ENCODE measurements at places on chromosomes 11 and 22. TPM values are rescaled to one million over a fixed set of nuclear protein-coding genes. Genes with fewer than 3 reads are reported as not detected.

- DNase-seq: no peak
These were observed 39.3 kb upstream of the APLNR start for GRCh38 chr11:57276169-57276970.

GRCh38 chr11:86204356-86204755, 40.2 kb upstream of the EED start:
- no peak for DNase-seq

- no peak for DNase-seq
These were observed 27.1 kb downstream of the VPS37C start for GRCh38 chr11:61133956-61134662.

DNA sequence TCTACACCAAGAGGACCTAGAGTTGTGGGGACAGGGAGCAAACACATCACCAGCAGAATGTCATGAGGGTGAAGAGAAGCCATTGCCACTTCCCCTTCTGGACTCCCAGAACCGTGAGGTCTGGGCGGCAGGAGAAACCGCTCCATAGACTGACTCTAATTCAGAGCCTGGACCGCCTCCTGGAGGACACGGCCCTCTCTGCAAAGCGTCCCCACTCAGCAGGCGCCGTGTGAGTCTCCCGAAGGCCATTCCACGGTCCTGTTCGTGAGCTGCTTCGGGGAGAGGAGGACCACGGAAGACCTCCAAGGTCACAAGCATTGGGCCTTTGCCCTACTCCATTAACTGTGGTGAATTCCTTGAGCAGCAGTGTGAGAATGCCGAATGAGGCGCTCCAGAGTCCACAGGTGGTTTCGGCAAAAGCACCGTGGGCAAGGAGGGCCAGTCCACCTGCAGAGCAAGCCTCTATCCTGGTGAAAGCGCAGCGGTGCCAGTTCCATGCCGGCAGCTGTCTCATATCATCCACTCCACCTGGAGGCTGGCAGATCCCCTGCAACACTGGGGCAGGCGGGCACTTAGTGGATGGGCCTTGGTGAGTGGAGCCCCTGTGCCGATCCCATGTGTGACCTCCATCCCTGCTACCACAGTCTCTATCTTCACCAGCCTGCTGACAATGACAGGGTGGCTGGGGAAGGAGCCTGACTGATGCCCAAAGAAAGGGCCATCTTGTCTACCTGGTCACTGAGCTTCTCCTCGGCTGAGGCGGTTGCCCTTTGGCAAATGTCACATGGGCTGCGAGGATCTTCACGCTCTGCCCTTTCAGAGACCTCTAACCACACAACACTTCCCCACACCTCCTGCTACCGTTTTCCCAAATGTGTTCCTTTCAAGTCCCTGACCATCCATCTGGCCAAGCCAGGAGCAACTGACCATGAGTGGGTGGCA, 7.5 kb downstream of the C11orf21 start:
- no peak for DNase-seq

GRCh38 chr11:85483861-85484260, 143.3 kb downstream of the DLG2 start:
- DNase-seq: no peak

DNA sequence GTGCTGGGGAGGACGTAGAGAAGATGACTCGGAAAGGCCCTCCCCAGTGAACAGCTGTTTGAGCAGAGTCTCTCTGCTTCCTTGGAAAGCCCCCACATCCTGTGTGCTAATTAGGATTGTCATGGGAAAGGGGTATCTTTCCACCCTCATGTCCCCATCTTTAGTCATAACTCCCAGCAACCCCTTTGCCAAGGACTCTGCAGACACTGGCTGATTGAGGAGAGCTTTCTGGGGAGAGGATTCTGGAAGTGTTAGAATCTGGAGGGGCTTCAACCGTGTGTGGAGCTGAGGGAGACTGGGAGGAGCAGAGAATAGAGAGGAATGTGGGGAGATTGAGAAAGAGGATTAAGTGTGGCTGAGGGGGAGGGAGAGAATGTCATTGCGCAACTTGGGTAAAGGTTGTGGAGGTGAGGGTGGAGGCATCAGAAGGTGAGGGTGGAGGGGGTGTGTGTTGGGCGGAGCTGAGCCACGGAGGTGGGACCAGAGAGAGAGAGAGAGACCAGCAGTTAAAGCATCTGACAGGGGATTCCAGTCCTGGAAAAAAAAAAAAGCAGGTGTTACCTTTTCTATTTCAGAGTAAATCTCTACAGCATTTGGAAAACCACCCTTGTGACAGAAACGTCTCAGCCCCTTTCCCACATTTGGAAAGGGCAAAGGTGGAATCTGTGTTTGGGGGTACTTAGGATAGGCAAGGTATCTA, 2.2 kb downstream of the DTX4 start:
- DNase-seq: peak; percentile 39

- DNase-seq: no peak
These were observed 139.3 kb downstream of the FEZ1 start for GRCh38 chr11:125356797-125357196.

- DNase-seq: no peak
These were observed 7.1 kb upstream of the ADORA2A start for GRCh38 chr22:24420072-24420976.

DNA sequence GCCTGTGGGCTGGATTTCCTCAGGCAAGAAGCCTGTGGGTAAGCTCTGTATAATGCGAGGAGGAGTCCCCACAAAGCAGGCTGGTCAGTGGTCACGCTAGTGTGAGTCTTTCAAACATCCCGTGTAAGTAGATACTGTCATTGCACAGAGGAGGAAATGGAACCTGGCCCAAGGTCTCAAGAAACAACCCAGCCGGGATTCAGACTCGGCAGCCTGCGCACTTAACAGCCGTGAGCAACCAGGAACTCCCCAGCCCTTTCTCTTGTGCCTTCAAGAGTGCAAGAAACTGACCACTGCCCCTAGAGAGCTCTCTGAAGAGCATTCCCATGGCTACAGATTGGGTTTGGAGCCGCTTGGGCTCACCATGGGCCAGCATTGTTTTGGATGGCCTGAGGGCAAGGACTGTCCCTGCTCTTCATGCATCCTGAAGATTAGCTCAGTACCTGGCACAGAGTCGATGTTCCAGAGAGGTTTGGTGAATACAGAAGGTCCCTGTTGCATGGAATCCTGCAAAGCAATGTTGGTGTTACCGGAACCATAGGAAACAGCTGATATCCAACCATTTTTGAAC, 6.0 kb downstream of the MPST start:
- DNase-seq: no peak

DNA sequence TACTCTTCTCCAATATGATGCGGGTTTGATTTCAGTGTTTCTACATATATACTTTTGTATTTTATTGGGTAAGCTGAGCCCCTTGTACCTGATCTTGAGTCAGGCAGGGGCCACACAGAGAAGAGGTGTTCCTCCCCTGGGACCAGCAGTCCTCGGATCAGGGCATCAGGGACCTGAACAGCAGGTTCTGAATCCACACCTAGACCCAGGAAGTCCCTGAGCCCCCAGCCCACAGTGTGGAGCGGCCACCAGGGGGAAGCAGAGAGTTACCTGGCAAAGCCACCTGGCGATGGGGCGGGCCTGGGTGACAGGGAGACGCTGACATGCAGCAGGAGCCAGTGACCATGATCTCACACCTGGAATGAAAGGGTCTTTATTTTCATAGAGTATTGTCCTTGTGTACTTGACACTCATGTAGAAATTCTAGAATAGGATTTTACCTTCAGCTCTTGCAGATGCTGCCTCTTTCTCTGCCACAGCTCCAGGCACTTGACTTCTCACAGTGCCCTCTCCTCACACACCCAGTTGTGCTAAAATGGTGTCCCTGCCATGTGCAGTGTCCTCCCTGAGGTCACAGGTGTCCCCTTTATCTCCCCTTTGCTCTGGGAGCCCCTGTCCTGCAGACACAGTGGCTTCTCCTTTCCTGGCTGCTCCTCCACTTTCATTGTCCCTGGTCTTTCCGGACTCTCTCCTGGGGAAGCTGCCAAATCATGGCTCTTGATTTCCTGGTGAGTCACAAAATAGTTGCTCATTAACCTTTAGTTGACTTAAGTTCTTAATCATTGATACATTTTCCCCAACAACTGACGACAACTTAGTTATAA, 48.5 kb downstream of the GGTLC2 start:
- DNase-seq: peak; percentile 58

GRCh38 chr11:106160494-106160893, 83.0 kb downstream of the AASDHPPT start:
- no peak for DNase-seq

DNA sequence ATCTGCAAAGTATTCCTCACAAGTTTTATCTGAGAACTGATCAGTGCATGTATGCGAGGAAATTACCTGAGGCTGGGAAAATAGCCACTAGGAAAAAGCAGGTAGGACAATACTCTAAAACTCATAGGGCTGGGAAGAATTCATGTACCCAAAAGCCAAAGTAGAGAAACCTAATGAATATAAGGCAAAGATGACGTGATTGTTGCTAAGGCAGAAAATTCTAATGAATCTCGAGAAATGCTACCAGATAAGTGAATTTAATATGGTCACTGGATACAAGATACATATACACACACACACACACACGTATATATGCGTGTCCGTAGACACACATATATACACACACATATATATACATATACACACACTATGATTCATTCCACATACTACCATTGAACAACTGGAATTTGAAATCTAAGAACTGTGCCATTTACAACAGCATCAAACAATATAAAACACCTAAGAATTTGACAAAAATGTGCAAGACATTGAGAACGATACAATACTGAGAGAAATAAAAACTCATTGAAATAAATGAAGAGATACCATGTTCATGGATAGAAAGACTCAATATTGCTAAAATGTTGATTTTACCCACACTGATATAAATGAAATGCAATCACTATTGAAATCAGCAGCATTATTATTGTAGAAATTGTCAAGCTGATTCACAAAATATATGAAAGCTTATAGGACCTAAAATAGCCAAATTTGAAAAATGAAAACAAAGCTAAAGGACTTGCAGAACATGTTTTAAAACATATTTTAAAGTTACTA, 46.4 kb downstream of the ARHGAP20 start:
- no peak for DNase-seq

DNA sequence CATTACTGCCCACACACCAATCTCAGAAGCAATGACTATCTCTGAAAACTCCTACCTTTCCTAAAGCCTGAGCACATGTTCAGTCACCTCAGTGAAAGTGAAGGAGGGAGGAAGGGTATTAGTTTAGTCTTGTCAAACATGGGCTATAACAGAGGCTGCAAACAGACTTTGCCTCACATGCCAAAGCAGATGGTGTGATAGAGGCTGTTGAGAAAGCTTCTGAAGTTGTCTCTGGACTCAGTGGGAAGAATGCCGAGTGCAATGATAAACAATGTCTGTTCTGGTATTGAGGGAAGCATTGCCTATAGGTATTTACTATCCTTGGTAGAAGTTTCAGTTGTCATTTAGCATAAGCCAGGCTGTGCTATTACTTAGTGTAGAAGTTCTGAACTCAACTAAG, 314.5 kb upstream of the CCDC90B start:
- no peak for DNase-seq

DNA sequence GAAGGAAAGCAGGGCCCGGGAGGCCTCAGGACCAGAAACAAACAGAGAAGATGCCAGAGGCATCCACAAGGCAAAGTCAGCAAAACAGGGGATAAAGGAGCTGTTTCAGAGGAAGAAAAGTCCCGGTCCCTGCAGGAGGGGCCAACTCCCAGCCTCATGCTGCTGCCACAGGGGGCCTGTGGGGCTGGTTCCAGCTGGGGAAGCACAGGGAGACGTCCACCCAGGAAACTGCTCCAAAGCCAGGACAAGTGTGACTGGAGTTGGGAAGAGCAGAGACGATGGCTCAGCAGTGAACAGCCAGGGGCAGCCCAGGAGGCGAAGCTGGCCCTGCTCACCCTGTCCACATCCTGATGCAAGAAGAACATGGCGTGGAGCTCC, 454.4 kb downstream of the BRD1 start:
- no peak for DNase-seq

- DNase-seq: peak; percentile 61
These were observed 7.5 kb downstream of the NARS2 start for GRCh38 chr11:78567209-78567608.

- no peak for DNase-seq
These were observed 23.9 kb upstream of the TSPAN18 start for GRCh38 chr11:44702889-44703288.

- DNase-seq: no peak
These were observed 1161.1 kb downstream of the BRD1 start for GRCh38 chr22:48666620-48667019.

GRCh38 chr11:17974246-17974645, 38.6 kb downstream of the SERGEF start:
- DNase-seq: no peak

- no peak for DNase-seq
These were observed 80.7 kb downstream of the NAV2 start for GRCh38 chr11:19793326-19793725.

DNA sequence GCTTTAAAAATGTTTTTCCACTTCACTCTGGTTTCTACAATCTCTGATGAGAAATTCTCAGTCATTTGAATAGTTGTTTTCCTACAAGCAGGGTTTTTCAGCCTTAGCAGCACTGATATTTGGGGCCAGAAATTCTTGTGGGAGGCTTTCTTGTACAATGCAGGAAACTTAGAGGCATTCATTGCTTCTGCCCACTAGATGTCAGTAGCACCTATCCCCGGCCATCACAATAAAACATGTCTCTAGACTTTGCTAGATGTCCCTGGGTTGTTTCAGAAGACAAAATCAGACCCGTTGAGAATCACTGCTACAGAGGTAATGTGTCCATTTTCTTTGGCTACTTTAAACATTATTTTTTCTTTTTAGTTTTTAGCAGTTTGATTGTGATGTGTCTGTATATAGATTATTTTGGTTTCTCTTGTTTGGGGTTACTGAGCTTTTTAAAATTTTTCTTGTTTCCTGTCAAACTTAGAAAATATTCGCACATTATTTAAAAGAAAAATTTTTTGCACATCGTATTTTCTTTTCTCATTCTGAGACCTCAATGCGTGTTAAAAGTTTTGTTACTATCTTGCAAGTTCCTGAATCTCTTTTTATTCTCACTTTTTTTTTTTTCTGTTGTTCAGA, 60.8 kb upstream of the CCDC179 start:
- DNase-seq: peak; percentile 67

- peak; percentile 66 for DNase-seq
These were observed 27.4 kb upstream of the ST14 start for GRCh38 chr11:130131961-130132850.

DNA sequence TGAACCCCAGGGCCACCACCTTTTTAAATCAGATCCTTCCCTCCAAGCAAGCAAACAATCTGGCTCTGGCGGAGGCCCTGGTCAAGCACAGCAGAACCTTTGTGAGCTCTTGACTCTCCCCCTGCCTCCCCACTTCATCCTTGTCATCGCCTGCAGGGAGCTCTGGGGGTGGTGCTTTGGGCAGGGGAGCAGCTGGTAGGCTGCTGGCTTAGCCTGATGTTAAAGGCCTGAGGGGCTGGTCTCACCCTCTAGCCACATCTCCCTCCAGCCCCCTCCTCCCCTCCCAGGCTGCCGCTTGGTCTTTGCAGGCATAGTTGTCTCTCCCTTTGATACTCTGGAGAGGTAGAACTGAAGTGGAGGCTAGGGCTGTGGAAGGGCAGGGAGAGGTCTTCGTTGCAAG, 50.9 kb downstream of the THAP12 start:
- no peak for DNase-seq

Gene APOBEC3B
- total RNA-seq: 6.5 TPM

Gene CTSF
- total RNA-seq: 7.2 TPM

Gene ISX
- total RNA-seq: not detected

Gene KRTAP5-7
- total RNA-seq: not detected

Gene CEND1
- 1.0 TPM for total RNA-seq

Gene MS4A2
- not detected for total RNA-seq

Gene ESRRA
- total RNA-seq: 74.5 TPM

Gene PGM2L1
- total RNA-seq: 3.7 TPM

Gene SEZ6L
- not detected for total RNA-seq

Measured in HT1080 (cell line).